ENCODE measurements at places on chromosomes 13 and 19.

DNA sequence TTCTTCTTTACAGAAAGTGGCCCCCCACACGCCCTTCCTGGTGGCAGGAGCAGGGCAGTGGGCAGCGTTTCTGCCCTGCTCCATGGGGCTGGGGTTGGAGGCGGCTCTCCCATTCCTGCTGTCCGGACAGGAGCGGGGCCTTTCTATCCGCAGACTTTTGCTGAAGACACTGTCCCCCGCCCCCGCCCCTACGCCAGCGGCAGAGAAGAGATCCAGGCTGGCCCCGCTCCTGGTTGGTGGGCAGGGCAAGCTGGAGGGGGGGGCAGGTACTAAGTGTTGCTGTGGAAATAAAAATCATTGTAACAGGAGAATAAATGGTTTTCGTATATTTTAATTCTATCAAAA lies 81.7 kb downstream of the ZNF429 start:
- DNase-seq: no peak

DNA sequence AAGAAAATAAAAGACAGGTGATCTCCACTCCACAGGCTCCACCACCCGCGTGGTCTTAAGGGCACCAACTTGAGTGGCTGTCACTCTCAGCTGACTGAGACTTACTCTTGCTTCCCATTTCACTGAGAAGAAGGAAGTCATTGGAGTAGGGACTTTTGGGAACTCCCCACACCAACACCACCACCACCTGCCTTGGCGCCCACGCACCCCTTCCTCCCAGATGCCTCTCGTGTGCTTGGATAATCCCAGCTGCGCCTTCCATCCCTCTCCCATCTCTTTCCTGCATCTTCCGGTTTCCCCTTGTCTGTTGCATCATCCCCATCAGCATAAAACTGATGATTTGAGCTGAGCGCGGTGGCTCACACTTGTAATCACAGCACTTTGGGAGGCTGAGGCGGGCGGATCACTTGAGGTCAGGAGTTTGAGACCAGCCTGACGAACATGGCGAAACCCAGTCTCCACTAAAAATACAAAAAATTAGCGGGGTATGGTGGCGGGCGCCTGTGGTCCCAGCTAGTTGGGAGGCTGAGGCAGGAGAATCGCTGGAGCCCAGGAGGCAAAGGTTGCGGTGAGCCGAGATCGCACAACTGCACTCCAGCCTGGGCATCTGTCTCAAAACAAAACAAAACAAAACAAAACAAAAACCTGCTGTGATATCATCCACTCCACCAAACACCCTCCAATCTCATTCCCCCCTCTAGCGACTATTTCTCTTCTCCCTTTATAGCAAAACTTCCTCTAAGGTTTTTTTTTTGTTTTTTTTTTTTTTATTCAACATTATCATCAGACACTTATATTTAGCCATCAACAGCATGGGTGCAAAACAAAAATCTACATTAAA lies 25.5 kb downstream of the AP2S1 start:
- DNase-seq: no peak

GRCh38 chr19:7799640-7800355 lies 30.2 kb upstream of the EVI5L start:
- DNase-seq: peak; percentile 50

GRCh38 chr19:49780861-49781260 lies 14.1 kb downstream of the AP2A1 start:
- no peak for DNase-seq

DNA sequence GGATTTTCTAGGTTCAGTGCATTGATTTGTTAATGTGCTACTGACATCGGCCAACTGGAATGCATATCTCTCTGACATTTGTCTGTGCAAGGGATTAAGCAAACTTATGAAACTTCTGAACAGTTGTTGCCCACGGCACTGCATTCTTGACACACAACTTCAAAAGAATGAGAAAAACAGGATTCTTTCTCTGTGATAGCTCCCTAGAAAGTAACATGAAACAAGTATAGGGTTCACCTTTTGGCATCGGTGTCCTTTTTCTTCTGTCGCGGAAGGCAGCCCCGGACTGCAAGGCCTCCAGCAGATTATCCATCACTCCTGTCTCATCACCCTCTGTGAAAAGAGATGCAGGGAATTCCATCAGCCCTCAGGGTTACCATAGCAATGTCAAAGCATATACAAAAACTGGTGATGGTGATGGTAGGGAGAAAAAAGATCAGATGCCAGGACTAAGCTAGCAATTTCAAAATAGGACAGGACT lies 389.2 kb downstream of the DIAPH3 start:
- DNase-seq: no peak

DNA sequence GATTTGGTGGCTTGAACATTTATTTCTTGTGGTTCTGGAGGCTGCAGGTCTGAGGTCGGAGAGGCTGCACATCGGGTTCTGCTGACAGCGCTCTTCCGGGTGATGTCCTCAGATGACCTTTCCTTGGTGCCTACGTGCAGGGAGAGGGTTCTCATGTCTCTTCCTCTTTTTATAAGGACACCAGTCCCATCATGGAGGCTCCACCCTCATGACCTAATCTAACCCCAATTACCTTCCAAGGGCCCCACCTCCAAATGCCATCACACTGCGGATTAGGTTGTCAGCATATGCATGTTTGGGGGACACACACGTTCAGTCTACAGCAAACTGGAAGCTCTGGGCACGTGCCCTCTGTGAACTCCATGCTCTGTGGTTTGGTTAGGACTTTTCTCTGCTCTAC lies 338.6 kb downstream of the FGF9 start:
- DNase-seq: no peak

GRCh38 chr13:107866032-107866940 lies 349.1 kb downstream of the LIG4 start:
- DNase-seq: no peak

- no peak for DNase-seq
Observed at GRCh38 chr13:112483299-112483698, 104.7 kb downstream of the TUBGCP3 start.

GRCh38 chr13:47472516-47472915 lies 528.6 kb downstream of the SUCLA2 start:
- DNase-seq: no peak

DNA sequence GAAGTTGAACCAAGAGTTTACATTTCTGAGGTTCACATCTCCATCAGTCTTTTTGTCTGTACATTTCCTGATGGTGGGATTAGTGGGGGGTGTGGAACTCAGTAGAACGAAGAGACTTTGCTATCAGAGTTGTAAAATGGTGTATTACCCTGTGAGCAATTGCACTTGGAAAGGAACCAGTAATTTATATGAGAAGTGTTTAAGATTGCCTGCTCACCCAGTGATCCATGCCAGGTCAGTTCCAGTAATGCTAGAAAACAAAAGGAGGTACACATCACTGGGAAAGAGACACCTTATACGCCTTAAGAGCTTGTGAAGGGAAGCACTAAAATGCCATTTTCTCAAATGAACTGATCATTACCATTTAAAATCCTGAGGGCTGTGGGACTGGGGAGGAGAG lies 7.5 kb upstream of the DACH1 start:
- no peak for DNase-seq

DNA sequence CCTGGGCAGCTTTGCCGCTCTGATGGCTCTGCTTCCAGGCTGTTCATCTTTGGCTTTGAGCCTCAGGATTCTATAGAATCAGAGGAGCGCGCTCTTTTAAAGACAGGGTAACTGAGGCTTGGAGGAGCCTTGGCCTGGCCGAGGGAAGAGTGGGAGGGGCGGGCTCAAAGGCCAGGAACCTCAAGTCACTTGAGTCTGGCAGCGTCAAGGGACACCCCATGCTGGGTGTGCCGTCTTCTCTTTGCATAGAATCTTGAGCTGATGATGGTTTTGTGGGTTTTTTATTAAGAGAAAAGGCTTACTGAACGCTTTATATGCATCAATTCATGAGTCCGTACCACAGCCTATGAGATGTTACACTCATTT lies 1.1 kb downstream of the PGLS start:
- DNase-seq: no peak

DNA sequence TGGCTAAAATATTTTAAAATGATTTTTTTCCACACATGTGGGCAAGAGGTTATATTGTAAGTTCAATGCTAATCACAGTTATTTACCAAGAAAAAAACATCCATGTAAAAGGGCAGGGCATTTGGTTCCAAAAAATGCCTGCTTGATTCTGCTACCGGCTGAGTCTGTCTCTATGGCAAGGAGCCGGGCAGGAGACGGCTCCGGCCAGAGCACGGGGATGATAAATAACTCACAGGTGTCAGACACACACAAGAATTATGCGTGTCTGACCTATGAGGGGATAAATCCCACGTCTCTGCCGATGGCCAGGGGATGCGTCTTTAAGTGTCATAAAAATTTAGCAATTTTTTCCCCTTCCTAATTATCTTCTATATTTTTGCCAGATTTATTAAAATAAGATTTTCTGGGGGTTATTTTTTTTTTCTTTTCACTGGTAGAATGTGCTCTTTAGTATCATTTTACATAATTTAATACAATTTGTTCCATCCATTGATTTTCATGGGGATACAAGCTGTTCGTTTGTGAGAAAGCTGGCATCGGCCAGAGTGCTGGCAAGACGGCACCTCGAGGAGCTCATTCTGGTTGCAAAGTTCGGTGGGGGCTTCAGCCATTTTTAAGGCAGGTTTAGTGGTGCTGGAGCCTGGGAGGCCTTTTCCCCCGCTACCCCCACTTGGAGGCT lies 253.9 kb downstream of the ZNF536 start:
- DNase-seq: no peak

- peak; percentile 10 for DNase-seq
Observed at GRCh38 chr13:109743706-109744453, 42.5 kb downstream of the IRS2 start.

DNA sequence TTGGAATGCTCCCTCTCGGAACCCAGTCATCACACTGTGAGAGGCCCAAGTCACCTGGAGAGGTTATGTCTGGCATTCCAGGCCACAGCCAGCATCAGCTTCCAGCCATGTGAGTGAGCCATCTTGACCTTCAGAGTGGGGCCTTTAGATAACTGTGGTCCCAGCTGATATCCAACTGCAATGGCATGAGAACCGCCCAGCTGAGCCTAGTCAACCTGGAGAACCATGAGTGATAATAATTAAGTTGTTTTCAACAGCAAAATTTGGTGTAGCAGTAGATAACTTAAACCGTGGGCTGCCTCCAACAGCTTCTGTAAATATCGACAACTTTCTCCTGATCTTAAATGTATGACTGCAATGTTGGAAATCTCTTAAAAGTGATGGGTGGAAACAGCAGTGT lies 24.6 kb downstream of the DYRK1B start:
- no peak for DNase-seq

GRCh38 chr13:74226791-74227475 lies 92.7 kb upstream of the KLF12 start:
- no peak for DNase-seq

- no peak for DNase-seq
Observed at GRCh38 chr13:98835156-98835555, 82.7 kb upstream of the SLC15A1 start.

- DNase-seq: no peak
Observed at GRCh38 chr19:49359851-49360820, 2.1 kb downstream of the TEAD2 start.

DNA sequence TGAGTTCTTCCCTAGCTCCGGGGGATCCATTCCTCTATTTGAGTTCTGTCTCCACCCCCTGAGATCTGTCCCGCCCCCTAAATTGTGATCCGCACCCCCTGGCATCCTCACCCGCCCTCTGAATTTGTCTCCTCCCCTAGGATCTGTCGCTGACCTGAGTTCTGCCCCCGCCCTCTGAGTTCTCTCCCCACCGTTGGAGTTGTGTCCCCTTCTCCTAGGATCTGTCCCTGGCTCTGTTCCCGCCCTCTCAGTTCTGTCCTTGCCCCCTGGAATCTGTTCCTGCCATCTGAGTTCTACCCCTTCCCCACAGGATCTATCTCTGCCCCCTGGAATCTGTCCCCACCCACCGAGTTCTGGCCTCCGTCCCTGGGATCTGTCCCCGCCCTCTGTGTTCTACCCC lies 1.0 kb upstream of the SLC17A7 start:
- no peak for DNase-seq

GRCh38 chr19:34824686-34825085 lies 51.7 kb upstream of the ZNF599 start:
- no peak for DNase-seq

DNA sequence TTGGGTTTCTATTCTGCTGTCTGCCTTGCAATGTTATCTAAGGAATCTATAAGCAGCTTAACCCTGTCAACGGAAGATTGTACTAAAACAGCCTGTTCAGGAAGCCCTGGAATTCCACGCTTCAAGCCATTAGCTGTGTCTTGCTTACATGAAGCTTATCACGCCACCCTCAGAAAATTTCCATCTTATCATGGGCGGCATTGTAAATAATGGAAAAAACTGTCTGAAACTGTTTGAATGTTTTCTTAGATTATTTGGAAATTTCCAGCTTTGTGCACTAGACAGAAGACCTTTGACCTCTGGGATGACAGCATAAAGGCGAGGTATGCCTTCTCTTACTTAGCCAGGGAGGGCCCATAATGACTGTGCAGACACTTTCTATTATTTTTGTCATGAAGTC lies 319.7 kb downstream of the KCNRG start:
- no peak for DNase-seq

- DNase-seq: no peak
Observed at GRCh38 chr13:106246242-106246641, 289.2 kb downstream of the EFNB2 start.

- no peak for DNase-seq
Observed at GRCh38 chr13:34167347-34167746, 349.4 kb downstream of the RFC3 start.

- no peak for DNase-seq
Observed at GRCh38 chr13:111659219-111659775, 338.9 kb downstream of the TEX29 start.

- no peak for DNase-seq
Observed at GRCh38 chr13:44833626-44834025, 155.6 kb downstream of the NUFIP1 start.

DNA sequence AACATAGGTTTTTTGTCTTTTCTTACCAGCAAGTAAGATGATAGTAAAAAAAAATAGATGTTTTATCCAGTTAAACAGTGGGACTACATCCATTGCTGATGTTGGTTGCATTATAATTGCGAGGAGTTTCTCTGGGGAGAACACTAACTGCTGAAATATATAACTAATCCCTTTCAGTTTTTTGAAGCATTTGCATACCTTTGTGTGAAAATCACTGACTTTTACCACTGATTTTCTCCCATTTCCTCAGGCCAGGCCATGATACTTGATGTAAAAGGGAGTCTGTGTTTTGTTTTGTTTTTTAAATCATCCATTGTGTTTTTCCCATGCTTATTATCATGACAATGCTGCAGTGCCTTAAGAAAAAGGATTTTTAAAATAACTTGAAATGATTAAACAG lies 699.5 kb downstream of the PCDH9 start:
- DNase-seq: no peak

All from T-helper 2 cell treated with Interferon-gamma antibody and Interleukin-4, amounts not matched to agents 5 μg/mL and 100 μg/mL, for 36 hours (primary cell).